ENCODE measurements at places on chromosomes 13 and 19.
A peak's percentile ranks its signal among the peaks of the same experiment; 100 is the strongest.

DNA sequence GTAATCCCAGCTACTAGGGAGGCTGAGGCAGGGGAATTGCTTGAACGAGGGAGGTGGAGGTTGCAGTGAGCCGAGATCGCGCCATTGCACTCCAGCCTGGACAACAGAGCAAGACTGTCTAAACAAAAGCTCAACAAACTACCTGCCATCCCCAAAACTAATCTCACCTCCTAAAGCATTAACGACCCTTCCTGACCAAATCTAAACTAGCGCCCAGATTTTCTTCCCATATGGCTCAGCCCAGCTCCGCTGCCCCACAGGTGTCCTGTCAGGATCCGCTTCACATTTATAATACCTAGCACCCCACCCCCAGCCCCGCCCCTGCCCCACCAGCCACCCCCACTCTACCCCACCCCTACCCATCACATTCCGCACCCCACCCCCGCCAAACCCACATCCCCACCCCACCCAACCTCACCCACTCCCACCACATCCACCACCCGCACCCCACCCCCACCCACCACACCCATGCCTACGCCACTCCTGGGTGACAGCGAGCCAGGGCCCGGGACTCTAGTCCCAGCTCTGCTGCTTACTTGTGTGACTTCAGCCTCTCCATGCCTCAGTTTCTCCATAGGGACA is 599 bp downstream of the C19orf12 start:
- no peak for DNase-seq

- DNase-seq = no peak
Measured at GRCh38 chr19:45515807-45516401, 8.6 kb downstream of the VASP start.

DNA sequence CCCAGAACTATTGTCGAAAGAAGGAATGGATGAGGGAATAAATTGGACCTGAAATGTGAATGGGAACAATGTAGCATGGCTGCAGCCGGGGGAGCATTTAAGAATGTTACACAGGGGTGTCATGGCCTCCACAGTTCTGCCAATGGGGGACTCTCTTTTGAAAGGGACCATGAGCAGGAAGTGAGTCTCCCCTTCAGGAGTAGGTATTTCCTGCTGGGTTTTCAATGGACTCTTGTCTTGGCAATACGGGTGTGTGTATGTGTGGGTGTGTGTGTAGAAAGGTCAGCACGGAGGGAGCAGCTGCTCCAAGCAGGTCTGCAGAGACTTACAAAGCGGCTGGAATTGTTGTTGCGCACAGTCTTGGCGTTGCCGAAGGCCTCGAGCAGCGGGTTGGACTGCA is 24.4 kb downstream of the MYO1F start:
- no peak for DNase-seq

GRCh38 chr13:33763021-33763420 is 54.9 kb upstream of the RFC3 start:
- DNase-seq = no peak

GRCh38 chr19:17687857-17688784 is at the start of gene UNC13A:
Gene UNC13A, minus strand, starts transcription at chr19:17688354. Its CDS starts 155 bp downstream, at chr19:17688199.
- no peak for DNase-seq

DNA sequence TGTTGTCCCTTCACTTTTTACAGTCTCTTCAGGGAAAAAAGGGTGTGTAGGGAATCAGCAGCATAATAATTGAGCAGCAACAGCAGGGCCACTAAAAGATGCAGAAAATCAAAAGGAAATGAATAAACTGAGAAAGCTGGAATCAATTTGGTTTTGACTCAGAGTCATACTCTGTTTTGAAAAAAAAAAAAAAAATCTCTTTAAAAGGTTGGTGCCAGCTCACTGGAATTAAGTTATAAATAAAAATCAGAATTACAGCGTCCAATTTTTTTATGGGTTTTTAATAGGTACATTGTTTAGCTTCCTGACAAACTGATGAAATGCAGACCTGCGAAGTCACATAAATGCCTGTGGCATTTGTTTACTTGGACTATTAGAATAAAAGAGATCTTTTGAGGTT is 231.9 kb downstream of the COG6 start:
- DNase-seq = no peak

DNA sequence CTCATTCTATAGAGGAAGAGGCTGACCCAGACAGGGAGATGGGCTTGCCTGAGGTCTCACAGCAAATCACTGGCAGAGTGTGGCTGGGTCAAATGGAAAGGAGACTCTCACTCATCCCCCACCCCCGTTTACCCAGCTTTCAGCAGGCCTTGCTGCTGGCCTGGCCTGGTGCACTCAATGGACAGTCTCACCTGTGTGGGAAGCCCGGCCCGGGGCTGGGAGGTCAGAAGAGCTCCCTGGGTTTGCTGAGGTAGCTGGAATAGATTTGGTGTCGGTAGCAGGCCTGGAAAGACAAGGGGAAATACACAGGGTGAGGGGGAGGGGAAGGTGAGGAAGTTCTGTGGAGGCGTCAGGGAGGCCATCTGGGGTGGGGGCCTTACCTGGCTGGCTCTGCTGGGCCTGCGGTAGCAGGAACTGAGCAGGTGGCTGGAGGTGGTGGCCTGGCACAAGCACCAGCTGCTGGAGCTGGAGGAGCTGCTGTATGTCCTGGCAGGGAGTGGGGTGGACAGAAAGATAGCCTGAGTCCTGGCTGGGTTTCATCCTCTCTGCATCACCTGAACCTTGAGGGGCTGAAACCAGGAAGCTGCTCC is 23.5 kb downstream of the ZNF574 start:
- no peak for DNase-seq

GRCh38 chr19:51421229-51422052 is 4.0 kb upstream of the SIGLEC10 start:
- DNase-seq = no peak

DNA sequence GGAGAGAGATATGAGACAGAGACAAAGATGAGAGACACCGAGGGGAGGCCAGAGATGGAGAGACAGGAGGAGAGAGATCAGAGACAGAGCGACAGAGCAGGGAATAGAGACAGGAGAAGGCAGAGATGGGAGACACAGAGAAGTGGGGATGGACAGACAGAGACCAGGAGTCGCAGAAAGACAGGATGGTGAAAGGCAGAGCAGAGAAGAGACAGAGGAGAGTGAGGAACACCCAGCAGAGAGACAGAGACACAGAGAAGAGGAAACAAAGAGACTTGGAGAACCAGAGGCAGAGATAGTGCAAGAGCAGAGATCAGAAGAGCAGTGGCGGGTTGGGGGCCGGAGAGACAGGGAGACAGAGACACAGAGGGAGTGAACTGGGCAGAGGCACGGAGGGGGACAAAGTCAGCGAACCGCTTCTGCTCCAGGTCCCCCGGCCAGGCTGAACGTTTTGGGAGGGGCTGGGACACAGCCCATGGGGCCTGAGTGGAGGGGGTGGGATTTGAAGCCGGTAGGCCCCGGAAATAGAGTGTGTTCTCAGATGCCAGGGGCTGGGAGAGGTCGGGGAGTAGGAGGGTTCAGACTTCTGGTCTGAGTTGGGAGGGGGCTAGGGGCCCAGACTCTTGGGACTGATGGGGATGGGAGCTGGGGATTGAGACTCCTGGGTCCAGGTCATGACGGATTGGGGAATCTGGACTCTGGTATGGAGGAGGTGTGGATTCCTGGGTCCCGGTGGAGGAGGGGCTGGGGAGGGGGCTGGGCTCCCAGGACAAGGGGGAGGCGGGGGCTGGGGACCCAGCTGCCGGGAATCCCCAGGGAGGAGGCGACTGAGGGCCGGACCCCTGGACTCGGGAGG is 654 bp downstream of the ZNF579 start:
- DNase-seq = no peak

- DNase-seq = no peak
Measured at GRCh38 chr19:2170987-2171348, 7.2 kb downstream of the DOT1L start.

DNA sequence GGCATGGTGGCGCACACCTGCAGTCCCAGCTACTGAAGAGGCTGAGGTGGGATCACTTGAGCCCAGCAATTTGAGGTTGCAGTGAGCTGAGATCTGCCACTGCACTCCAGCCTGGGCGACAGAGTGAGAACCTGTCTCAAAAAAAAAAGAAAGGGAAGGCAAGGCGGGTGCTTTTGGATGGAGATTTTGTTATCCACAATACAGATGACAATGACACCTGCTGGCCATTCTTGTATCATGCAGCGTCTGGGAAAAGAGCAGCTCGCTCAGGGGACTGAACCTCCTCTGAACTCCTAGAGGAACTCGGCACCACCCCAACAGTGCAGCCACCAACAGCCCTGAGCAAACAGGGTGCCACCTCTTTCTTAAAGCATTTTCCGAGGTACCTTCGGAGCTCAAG is 22.8 kb downstream of the HAUS8 start:
- DNase-seq = no peak

GRCh38 chr19:45110851-45111266 is 17.9 kb downstream of the PPP1R37 start:
- DNase-seq = no peak

DNA sequence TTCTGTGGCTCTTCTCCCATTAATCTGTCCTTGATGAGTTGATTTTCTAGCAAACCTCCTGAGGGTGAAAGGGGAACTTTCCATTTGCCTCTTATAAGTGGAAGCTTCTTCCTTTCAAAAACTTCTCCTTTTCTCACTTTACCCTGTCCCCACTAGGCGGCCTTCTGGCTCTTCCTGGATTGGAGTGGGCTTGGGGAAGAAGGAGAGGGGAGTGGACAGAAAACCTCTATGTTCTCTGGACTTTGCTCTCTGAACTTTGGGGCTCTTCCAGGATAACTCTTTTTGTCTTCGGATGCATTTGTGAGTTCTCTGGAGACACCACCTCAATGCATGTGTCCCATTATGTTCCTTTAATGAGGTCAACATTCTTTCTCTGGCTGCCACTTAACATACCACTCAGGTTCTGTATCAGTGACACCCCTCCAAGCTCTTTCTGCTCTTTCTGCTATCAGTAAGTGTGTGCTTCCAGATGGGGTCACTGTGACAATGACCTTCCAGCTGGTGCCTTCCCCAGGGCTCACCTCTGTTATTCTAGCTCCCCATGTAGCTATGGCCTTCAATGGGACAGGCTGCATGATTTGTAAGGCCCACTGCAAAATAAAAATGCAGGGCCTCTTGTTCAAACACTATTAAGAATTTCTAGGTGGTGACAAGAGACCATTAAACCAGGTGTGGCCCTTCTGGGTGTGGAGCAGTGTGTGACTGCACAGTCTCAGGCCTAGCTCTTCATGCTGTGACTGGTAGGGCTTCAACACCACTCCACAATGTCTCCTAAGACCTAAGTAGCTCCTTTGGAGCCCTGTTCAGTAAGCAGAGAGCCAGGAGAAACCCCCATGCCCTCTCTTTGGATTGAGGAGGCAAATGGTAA is 389.2 kb downstream of the EFNB2 start:
- DNase-seq = no peak

- peak; percentile 37 for DNase-seq
Measured at GRCh38 chr19:5961969-5962945, 15.7 kb downstream of the RANBP3 start.

DNA sequence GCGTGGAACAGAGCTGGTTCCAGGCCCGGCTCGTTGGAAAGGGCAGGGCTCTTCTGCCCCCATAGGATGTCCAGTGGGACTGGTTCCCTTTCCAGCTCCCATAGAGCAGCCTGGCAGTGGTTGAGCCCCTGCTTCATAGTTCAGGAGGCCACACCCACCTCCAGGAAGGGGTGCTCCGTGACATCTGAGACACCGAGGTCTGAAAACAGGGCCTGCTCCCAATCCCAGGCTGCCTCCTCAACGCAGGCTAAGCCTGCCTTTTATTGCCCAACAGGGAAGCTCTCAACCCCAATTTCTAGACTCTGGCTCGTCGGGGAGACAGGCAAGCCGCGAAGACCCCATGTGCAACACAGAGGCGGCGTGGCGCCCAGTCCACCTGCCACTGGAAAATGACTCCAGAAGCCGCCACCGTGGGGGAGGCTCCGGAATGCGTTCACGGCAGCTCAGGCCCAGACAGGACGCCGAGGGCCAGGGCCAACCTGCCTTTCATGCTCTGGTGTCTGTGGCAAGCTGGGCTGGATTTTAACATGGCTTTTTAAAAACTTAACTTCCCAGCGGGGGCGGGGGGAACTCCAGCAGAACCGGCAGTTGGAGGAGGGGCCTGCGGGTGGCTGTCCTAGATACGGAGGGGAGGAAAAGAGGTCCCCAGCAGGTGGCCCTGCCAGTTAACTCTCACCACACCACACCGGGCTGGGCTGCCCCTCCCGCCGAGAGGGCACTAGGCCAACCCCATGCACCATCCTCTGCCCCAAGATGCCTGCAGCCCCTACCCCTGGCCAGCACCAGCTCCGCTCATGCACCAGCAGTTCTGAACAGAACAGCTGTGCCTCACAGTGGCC is 17.9 kb upstream of the TINCR start:
- no peak for DNase-seq

DNA sequence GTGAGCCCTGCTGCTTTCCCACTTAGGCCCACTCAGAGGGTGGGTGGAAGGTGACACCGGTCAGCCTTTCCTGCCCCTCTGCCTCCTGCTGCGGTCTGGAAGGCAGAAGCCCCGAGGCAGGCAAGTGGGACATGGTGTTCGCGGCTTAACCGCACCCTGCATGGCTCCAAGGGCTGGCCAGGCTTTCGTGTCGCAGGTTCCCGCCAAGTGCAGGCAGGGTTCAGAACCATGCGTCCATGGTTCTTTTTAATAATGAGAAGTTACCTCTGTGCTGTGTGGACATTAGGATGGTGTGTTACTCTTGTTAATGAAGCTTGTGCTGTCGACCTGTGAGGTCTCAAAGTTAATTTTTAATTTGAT is 986 bp downstream of the DGKH start:
- no peak for DNase-seq

DNA sequence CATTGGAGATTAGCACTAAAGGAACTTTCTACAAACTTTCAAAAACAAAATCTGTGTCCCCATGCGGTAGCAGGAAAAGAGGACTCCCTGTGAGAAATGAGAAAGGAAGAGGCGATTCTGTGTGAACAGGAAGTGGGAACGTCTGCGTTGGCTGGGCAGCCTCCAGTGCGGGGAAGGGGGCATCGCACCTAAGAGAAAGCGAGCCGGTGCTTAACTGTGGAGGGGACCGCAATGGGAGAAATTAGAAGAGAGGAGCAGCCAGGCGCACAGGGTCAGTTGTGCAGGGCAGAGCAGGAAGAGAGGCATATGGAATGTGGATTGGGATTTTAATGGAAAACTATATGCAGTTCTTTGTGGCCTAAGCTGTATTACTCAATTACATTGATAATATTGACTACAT is 77.4 kb upstream of the DOCK9 start:
- no peak for DNase-seq

- no peak for DNase-seq
Measured at GRCh38 chr13:113666951-113667701, at the start of gene GRK1. Gene GRK1, plus strand, starts transcription at chr13:113667219. Its CDS starts 168 bp downstream, at chr13:113667387.

Measured in GF-D8 (cell line).